ENCODE measurements at places on chromosomes 6 and 20.

DNA sequence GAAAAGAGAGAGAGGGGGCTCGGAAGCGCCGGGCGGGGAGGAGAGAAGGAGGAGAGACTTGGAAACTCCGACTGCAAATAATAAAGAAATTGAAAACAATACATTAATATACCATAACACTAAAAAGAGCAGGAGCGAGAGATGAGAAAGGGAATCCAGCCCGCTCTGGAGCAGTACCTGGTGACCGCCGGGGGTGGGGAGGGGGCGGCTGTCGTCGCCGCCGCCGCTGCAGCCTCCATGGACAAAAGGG, 338 bp downstream of the E2F3 start:
- no peak for DNase-seq

GRCh38 chr6:46052479-46052878, 36.8 kb upstream of the CLIC5 start:
- DNase-seq = no peak

- no peak for DNase-seq
These were observed 36.1 kb upstream of the THBS2 start for GRCh38 chr6:169289619-169290339.

GRCh38 chr20:14986656-14987055, 649.2 kb upstream of the FLRT3 start:
- no peak for DNase-seq
